Substantia nigra (tissue), 51 donors: ENCODE measurements at places on chromosomes 1 and 21.

DNA sequence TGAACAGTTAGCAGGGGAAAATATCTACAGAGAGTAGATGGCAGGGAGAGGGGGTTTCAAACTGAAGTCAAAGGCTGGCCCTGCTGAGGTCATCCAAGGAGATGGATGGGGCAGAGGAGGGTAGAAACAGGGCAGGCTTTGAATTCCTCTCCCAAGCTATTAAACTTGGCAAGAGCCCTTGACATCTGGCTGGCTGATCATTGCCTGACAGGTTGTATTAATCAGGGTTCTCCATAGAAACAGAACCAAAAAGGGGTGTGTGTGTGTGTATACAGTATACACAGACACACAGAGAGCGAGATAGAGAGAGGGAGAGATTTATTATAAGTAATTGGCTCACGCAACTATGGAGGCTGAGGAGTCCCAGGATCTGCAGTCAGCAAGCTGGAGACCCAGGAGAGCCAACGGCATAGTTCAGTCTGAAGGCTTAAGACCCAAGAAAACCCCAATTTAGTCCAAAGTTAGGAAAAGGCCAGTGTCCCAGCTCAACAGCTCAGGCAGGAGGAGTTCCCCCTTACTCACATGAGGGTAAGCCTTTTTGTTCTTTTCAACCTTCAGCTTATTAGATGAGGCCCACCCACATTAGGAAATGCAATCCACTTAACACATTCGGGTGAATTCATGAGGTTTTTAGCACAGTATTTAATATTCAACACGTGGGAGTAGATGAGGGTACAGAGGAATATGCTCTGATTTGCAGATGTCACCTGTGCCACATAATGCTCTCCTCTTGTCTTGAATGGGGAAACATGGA lies 46.7 kb upstream of the HAO2 start:
- DNase-seq, result no peak

- no peak for DNase-seq
Measured at GRCh38 chr1:203065191-203065590, 20.6 kb downstream of the MYOG start.

GRCh38 chr1:150572918-150573647 lies 6.3 kb downstream of the MCL1 start:
- DNase-seq, result no peak

DNA sequence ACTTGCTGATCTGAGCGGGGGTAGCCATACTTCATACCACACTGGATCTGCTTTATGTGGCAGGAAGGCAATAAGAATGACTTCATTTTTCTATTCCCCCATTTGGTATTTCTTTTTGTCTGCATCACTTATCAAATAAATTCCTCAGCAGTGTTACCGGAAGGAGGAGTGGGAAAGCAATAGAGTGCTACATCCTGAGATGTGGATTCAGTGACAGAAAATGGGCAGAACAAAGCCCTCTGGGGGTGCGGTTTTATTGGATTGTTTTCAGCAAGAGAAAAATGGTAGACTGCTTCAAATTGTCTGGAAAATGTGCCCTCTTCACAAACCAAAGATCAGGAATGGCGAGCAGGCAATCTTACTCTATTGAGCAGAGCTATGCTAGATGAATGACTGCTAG lies 751.9 kb upstream of the NEGR1 start:
- no peak for DNase-seq
